H9 (cell line): ENCODE measurements at places on chromosomes 12 and 14.

DNA sequence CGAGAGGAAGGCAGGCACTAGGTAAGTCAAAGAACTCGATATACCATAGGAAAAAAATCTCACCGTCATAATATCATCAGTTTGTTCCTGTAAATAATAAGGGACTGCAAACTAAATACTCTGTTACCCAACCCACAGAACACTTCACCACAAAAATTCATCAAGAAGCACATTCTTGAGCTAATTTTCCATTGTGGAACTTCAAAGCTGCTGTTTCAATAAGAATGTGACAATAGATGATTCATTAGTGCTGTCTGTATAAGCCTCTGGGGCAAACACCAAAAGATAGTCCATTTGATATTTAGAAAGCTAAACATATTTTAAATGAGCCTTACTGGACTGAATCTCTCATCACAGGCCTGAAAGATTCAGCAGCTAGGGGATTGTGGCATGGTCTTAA is 219.4 kb downstream of the KSR2 start:
- no peak for DNase-seq

DNA sequence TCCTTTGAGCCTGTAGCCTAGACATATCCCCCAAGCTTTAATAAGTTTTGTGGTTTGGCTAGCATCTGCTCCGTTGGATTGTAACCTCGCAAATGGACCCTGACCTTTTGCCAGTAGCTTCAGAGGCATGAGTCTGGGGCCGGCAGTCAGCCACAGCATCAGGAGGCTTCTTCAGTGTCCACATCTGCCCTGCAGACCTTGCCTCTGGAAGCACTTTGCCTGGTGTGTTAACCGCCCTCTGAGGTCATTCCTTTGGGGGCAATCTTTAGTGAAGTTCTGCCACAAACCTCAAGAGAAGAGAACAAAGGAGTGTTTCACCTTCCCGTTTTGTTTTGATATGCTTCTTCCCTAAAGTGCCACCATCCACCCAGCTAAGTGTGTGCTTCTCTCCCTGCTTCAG is 71.4 kb downstream of the GNS start:
- DNase-seq, result no peak

GRCh38 chr14:55578511-55578910 is 1.5 kb upstream of the KTN1 start:
- no peak for DNase-seq

DNA sequence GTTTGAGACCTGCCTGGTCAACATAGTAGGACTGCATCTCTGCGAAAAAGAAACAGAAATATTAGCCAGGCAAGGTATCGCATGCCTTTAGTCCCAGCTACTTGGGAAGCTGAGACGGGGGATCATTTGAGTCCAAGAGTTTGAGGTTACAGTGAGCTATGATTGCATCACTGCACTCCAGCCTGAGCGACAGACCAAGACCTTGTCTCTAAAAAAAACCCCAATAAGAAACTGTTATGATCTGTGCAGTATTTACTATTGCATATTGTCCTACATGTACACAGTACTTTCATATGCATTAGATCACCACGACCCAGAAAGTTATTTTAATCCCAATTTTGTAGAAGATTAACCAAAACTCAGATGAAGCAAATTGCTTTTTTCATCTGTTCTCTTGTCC is 187.5 kb downstream of the PCNX1 start:
- no peak for DNase-seq

- no peak for DNase-seq
These were observed 193.1 kb upstream of the FAR2 start for GRCh38 chr12:28955931-28956330.
